NCI-H1694 (cell line): ENCODE measurements at places on chromosomes 1 and 21.
A peak's percentile ranks its signal among the peaks of the same experiment; 100 is the strongest.

- no peak for DNase-seq
Observed at GRCh38 chr1:112702420-112703261, 4.3 kb downstream of the RHOC start.

GRCh38 chr1:212291505-212292134 lies 6.4 kb downstream of the PPP2R5A start:
- DNase-seq, result no peak

- DNase-seq, result no peak
Observed at GRCh38 chr1:101131239-101131843, 105.5 kb upstream of the S1PR1 start.

DNA sequence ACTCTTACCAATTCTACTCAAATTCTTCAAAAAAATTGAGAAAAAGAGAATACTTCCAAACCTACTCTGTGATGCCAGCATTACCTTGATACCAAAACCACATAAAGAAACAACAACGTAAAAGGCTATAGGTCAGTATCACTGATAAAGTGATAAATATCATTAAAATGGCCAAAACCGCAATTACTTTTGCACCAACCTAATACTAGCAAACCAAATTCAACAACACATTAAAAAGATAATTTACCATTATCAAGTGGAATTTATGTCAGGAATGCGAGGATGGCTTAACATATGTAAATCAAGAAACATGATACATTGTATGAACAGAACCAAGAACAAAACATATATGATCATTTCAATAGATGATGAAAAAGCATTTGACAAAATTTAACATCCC lies 7.0 kb downstream of the SPAG17 start:
- DNase-seq, result no peak

GRCh38 chr1:106621853-106622252 lies 434.6 kb upstream of the PRMT6 start:
- no peak for DNase-seq

DNA sequence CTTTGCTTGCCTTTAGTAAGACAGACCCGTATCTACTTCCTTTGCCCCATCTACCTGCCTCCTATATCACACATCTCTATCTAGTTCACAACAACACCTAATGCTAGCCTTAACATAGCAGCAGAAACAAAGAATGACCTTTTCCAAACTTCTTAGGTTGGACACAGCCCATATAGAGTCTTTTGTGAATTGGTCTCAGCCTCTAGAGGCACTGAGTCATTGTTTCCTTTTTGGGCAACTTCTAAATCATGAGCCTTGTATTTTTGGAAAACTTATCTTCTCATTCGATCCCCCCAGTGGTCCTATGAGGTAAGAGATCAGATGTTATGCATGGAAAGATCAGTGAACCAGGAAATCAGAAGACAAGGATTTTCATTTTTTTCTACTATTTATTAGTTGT lies 679.4 kb upstream of the USP24 start:
- no peak for DNase-seq

- DNase-seq, result no peak
Observed at GRCh38 chr1:99236756-99237155, 27.5 kb upstream of the PLPPR4 start.

GRCh38 chr21:42258885-42259407 lies 40.0 kb downstream of the ABCG1 start:
- DNase-seq, result peak; percentile 15

GRCh38 chr21:24897883-24898282 lies 709.4 kb downstream of the MRPL39 start:
- no peak for DNase-seq

DNA sequence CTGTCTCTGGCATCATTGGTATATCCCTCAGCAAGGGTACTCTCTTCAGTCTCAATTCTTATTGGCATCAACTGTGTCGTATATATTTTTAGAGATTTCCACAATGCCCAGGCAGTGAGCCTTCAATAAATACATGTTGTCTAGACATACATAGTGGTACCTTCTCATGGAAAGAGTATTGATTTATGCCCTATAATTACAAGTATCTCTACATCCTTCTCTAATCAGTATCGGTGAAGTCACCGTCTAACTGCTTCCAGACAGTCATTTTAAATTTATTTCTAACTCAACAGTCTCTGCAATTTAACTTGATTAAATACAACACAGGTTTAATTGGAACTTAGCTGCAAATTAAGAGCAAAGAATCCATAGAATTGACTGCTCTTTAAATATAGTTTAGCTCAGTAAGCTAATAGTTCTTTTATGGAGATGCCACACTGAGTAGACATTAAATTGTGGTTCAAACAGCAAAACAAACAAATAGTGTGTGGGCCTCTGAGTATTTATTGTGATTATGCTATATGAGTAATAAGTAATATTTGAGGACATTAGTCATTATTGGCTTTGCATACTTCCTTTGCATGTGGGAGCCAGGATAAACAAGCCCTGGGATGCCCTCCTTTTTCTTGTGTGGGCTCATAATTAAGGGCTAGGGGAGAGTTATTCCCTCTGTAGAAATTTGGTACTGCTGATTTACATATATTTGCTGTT lies 126.9 kb upstream of the DUSP10 start:
- no peak for DNase-seq

DNA sequence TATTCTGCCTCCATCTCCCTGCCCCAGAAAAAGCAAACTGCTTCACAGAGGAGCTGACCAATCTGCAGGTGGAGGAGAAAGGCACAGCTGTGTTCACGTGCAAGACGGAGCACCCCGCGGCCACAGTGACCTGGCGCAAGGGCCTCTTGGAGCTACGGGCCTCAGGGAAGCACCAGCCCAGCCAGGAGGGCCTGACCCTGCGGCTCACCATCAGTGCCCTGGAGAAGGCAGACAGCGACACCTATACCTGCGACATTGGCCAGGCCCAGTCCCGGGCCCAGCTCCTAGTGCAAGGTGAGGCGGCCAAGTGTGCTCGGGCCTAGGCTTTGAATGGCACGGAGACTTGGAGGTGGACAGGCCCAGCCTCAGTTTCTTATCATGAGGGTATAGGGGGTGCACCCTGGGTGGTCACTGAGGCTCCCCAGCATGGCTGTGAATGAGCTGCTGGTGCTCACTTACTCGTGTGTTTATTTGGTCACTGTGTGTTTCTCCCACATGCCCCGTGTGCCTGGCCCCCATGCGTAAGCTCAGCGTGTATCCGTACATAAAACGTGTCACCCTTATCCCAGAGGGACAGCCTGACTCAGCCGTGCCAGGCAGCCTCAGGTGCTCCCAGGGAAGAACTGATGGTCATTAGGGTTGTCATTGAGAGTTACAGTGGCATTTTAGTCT lies 75.8 kb downstream of the OBSCN start:
- DNase-seq, result no peak

DNA sequence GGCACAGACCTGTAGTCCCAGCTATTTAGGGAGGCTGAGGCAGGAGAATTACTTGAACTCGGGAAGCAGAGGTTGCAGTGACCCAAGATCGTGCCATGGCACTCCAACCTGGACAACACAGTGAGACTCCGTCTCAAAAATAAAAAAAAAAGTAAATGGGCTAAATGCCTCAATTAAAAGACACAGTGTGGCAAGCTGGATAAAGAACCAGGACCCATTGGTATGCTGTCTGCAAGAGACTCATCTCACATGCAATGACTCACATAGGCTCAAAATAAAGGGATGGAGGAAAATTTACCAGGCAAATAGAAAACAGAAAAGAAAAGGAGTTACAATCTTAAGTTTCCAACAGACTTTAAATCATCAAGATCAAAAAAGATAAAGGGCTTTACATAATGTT lies 40.3 kb downstream of the ACBD6 start:
- no peak for DNase-seq

DNA sequence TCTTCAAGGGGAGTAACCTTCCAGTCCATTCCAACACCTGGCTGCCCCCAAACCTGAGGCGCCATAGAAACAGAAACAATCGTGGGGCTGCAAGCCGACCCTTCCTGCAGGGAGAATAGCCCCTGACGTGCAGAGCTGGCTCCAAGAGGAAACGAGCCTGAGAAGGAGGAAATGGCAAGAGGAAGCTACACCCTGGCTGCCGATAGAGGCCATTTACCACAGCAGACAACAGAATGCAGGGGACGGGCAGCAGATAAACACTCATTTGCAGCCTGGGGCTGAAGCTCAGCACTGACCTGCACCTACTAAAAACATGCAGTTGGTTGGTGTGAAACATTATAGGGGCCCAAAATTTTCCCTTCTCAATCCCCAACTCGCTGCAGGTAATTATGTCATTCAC lies 8.7 kb upstream of the TDRD10 start:
- DNase-seq, result no peak

GRCh38 chr1:19356266-19356665 lies 44.1 kb downstream of the SLC66A1 start:
- no peak for DNase-seq

GRCh38 chr1:26702680-26703038 lies 6.8 kb downstream of the ARID1A start:
- no peak for DNase-seq

DNA sequence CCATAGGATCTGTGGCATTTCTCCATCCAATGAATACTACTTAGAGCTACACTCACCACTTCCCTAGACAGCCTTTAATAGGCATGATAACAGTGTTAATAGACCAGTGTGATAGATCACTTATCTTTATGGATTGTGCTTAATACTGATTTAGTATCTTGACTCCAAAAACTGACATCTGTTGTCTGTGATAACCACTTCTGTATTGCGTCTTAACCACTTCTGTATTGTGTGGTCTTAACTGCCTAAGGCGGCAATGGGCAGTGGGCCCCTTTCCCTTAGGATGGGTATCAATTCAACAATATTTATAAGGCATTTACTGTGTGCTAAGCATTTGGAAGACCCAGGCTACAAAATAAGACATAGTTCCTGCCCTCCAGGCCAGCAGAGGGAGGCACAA lies 32.0 kb upstream of the RCAN3 start:
- no peak for DNase-seq

GRCh38 chr21:44449473-44450363 lies 5.6 kb upstream of the LRRC3 start:
- DNase-seq, result no peak
